Stimulated activated naive CD4-positive, alpha-beta T cell (primary cell): ENCODE measurements at places on chromosomes 1 and 21.

- no peak for DNase-seq
These were observed 68.9 kb downstream of the CNIH3 start for GRCh38 chr1:224684979-224685425.

- DNase-seq, result peak; percentile 68
These were observed at the start of gene NBL1 for GRCh38 chr1:19643602-19644394. Gene NBL1, plus strand, starts transcription at chr1:19644311. Its CDS starts 10,720 bp downstream, at chr1:19655031.

- DNase-seq, result no peak
These were observed 2.9 kb downstream of the KCNJ10 start for GRCh38 chr1:160066829-160067745.

GRCh38 chr21:45478115-45478801 lies 64.0 kb downstream of the SLC19A1 start:
- DNase-seq, result peak; percentile 71

- no peak for DNase-seq
These were observed 33.5 kb downstream of the ADGRL2 start for GRCh38 chr1:81834268-81834667.

GRCh38 chr1:233668725-233669294 lies 54.9 kb downstream of the KCNK1 start:
- DNase-seq, result no peak

GRCh38 chr1:45001011-45001481 lies 10.1 kb downstream of the HECTD3 start:
- no peak for DNase-seq

DNA sequence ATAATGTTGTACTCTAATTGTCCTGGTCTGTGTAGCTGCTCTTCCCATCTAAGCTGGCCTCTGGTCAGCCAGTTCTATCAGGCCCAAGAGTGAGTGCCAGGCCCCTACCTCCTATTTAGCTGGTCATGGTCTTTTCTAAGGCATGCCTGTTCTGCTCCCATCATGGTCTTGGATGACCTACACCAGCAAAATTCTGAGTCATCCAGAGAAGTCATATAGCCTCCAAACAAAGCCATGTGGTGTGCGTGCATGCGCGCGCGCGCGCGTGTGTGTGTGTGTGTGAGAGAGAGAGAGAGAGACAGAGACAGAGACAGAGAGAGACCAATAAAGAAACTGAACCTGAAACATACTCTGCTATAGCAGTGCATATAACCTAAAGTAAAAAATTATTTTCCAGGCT lies 254.4 kb downstream of the BRINP2 start:
- no peak for DNase-seq

DNA sequence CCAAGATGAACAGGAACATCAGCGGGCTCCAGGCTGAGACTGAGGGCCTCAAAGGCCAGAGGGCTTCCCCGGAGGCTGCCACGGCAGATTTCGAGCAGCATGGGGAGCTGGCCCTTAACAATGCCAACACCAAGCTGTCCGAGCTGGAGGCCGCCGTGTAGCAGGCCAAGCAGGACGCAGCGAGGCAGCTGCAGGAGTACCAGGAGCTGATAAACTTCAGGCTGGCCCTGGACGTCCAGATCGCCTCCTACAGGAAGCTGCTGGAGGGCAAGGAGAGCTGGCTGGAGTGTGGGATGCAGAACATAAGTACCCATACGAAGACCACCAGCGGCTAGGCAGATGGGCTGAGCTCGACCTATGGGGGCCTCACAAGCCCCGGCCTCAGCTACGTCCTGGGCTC lies 823.4 kb upstream of the NEGR1 start:
- no peak for DNase-seq

- no peak for DNase-seq
These were observed at the start of gene CFAP45 for GRCh38 chr1:159900086-159900680. Gene CFAP45, minus strand, starts transcription at chr1:159900165. Its CDS starts 67 bp downstream, at chr1:159900098.

DNA sequence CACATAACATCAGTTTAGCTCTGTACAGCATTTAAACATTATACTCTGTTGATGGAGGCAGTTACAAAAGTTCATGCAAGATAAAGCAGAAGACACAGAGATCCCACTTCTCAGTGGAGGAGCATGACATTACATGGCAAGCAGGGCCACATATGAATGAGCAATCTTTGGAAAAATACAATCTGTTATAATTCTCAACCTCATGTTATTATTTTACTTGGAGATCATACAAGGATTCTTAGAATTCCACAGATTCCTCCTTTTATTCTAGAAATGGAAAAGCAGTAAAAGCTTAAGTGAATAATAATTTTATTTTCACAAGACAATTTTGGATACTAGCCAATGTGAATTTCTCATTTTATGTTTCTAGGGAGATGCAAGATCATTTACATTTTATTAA lies 66.6 kb downstream of the IFI44 start:
- DNase-seq, result no peak

DNA sequence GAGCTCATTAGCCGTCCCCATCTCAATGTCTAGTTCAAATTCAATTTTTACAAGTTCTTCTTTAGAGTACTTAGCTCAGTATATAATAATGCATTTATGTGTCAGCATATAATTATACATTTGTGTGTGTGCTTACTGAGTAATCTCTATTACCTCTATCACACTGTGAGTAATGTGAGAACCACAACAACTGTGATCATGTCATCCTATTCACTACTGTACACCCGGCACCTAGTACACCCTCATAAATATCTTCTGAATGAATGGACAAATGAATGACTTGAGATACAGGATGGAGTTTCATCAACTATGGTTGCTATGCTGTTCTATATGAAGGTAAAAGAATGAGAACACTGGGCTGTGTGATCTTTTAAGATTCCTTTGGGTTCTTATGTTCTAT lies 124.0 kb downstream of the GPATCH2 start:
- no peak for DNase-seq

DNA sequence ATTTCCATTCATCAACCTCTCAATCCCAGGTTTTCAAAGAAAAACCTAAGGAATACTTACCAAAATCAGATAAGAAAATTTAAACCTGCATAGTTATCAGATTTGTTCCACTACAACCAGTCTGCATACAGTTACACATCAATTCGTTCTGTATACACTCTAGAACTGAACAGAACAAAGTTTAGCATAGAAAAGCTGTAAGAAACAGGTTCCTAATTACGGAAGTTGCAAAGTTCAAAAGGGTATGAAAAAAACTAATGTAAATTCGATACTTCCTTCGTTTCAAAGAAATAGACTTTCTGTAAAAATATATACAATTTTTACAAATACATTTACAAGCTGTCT lies 3.1 kb downstream of the MCL1 start:
- no peak for DNase-seq

DNA sequence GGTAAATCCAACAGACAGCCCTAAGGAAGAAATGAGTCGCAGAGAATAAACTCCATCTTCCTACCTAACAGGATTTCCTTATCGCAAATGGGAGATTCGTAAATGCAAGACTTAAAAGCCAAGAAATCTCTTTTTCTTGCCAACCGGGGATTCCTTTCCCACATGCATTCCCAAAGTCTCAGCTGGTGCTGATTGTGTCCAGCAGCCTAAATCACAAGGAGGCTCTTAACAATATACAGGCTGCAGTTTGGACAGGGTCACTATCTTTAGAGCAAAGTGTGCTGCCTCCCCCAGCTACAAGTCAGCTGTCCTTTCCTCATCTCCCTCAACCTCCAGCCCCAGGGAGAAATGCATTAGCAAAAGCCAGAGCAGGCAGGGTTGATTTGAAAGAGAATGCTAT lies 189.8 kb upstream of the PLXNA2 start:
- no peak for DNase-seq
